ENCODE measurements at places on chromosomes 5 and 9. TPM values are rescaled to one million over a fixed set of nuclear protein-coding genes. Genes with fewer than 3 reads are reported as not detected.

Gene C9
- total RNA-seq = not detected

Gene CDC20B
- total RNA-seq = not detected

Gene SNCB
- 6.9 TPM for total RNA-seq

Gene TEK
- 35.8 TPM for total RNA-seq

Gene KIF24
- total RNA-seq = 3.9 TPM

Gene HTR1A
- 3.8 TPM for total RNA-seq

Gene CNTLN
- total RNA-seq = 10.5 TPM

Gene CLINT1
- total RNA-seq = 84.7 TPM

Gene FCHO2
- 15.7 TPM for total RNA-seq

Gene PTTG1
- total RNA-seq = 229 TPM

Gene CYLC2
- total RNA-seq = not detected

Gene RNF208
- total RNA-seq = 8.9 TPM

Gene HMCN2
- total RNA-seq = 9.1 TPM

Gene TYRP1
- not detected for total RNA-seq

Gene IGIP
- 0.33 TPM for total RNA-seq

Gene TMOD1
- 0.88 TPM for total RNA-seq

Gene DNAH5
- 0.50 TPM for total RNA-seq

Gene PFN3
- total RNA-seq = not detected

Gene FABP6
- total RNA-seq = 3.6 TPM

Gene SLC27A6
- 4.5 TPM for total RNA-seq

Gene PLPP7
- total RNA-seq = 3.4 TPM

Gene UNC13B
- 51.7 TPM for total RNA-seq

Gene BTNL3
- not detected for total RNA-seq

Gene ADAMTS2
- 5.2 TPM for total RNA-seq

Gene INSL6
- total RNA-seq = not detected

Gene SH3TC2
- 0.77 TPM for total RNA-seq

Gene GRXCR2
- not detected for total RNA-seq

Gene ZNF474
- not detected for total RNA-seq

Gene GBA2
- total RNA-seq = 71.9 TPM

Gene HTR4
- not detected for total RNA-seq

Gene SPATA31C1
- total RNA-seq = not detected

Gene PCDHGA9
- total RNA-seq = 1.1 TPM

Gene NR2F1
- not detected for total RNA-seq

Gene PDE6A
- total RNA-seq = not detected

Gene MLANA
- total RNA-seq = not detected

Gene WHRN
- total RNA-seq = 7.4 TPM

Gene PCDHGA11
- 8.2 TPM for total RNA-seq

Gene DRD1
- 0.19 TPM for total RNA-seq

Gene RANBP6
- 18.4 TPM for total RNA-seq

Gene TMEFF1
- 68.2 TPM for total RNA-seq

Gene LURAP1L
- 1.6 TPM for total RNA-seq

Gene HEMGN
- total RNA-seq = not detected

Gene ZDHHC21
- total RNA-seq = 4.8 TPM

Gene WDR31
- total RNA-seq = 0.40 TPM

Gene SLC6A7
- total RNA-seq = 0.07 TPM

Gene TAS2R1
- not detected for total RNA-seq

Gene RNF180
- total RNA-seq = 2.3 TPM

All from H1 (cell line).